ENCODE measurements at places on chromosomes 6 and 20.

DNA sequence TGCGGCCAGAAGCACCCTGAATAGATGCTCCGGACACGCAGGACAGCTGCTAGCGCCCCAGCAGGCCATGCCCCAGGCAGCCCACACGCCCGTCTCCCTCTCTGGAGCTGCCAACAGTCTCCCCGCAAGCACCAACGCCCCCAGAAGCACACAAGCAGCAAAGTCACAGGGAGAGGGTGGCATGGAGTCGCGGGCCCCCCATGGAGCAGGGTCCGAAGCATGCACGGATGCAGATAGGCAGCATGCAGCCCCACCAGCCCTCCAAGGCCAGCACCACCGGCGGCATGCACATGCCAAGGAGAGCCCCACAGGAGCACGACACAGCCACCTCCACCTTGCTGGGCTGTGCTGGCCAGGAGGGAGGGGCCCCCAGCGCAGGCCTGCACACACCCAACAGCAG lies 53.8 kb downstream of the KCNQ2 start:
- DNase-seq: no peak

- peak; percentile 17 for DNase-seq
Observed at GRCh38 chr20:5448449-5449118, 131.8 kb upstream of the PROKR2 start.

GRCh38 chr6:73702444-73702843 lies 6.4 kb downstream of the CD109 start:
- DNase-seq: no peak

DNA sequence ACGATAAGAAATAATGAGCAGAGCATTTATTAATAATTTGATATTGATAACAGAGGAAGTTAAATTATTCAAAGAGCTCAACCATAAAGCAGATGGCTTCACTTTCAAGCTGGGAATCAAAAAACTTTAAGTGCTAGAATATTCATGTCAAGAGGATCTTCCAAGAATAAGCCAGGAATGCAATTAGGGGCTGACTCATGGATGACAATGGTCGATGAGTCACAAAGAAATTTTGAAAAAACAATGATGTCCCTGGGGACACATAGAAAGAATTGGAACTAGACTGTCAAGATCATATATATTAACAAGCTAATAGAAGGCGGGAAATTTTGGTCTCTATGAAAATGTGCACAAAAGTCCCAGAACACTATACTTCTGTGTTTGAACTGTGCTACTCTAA lies 304.1 kb downstream of the LAMA2 start:
- no peak for DNase-seq

- DNase-seq: no peak
Observed at GRCh38 chr6:39143238-39143930, 28.4 kb upstream of the SAYSD1 start.

GRCh38 chr20:42051921-42052320 lies 433.7 kb upstream of the CHD6 start:
- no peak for DNase-seq

DNA sequence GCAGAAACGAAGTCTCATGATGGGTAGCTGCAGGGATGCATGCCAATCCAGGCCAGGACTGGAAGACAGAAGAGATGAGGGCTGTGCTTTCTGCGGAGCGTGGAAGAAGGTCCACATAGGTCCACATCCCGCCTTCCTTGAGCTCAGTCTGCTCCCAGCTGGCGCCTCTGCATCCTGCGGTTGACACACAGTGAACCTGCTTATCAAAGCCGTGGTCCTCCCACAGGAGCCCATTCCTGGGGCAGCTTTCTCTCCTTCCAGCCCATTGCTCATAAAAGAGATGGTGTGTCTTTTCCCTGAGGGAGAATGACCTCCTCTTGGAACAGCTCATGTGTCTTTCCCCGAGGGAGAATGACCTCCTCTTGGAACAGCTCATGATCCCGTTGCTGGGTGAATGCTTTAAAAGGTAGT lies 225.4 kb downstream of the CDH4 start:
- DNase-seq: no peak

DNA sequence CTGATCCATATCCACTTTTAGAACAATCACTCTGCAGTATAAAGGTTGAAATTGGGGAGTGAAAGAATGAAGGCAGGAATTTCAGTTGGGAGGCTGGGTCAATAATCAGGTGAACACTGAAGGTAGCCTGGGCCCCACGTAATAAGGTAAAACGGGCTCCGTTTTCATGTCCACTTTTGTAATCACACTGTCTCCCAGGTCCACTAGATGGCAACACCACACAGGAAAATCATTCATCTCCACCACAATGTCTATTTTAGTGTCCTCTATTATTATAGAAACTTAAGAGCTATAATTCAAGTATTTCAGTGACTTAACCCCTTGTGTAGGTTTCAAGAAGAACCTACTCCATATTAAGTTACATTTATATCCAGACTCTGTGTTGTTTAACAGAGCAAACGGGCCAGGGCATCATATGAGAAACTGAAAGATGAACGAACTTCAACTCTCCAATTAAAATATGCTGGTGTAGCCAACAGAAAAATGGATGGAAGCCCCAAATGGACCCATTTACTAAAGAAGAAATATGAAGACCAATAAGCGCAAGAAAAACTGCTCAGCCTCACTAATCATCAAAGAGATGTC lies 45.9 kb upstream of the MC3R start:
- no peak for DNase-seq

DNA sequence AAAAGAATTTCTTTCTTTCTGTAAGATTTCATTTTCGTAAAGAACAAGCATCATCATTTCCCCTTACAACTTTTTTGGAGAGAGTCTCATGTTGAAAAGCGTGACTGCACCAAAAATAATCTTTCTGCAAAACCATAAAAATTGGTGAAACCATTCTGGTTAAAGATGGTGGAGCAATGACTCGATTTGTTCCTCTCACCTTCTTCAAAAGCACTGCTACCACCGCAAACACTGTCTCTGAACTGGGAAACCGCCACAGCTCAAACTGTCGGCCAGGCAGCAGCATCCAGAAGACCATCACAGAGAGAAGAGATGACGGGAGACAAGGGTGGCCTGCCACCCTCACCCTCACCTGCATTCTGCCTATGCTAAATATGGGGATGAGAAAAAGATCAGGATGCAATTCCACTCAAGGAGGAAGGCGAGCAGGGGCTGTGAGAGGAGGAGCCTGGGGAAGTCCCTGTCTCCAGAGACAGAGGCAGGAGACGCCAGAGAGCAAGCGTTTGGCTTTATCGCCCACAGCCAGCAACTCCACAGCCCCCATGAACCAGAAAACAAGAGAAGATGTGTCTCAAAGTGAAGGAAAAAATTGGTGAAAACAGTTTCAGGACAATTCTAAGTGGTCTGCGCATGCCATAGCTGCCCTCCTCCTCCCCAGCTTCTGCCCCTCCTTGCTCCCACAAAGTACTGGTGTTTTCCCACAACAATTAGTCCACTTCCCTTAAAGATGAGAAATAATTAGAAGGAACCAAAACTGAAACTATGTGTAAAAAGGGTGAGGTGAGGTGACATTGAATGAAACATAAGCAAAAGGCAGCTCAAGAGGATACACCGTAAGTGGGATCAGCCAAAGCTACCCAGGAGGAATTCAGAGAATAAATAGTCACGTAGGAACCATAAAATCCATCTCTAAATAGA lies 255.5 kb downstream of the KIF16B start:
- DNase-seq: no peak

GRCh38 chr6:134247231-134247833 lies 70.6 kb downstream of the SGK1 start:
- DNase-seq: peak; percentile 94

DNA sequence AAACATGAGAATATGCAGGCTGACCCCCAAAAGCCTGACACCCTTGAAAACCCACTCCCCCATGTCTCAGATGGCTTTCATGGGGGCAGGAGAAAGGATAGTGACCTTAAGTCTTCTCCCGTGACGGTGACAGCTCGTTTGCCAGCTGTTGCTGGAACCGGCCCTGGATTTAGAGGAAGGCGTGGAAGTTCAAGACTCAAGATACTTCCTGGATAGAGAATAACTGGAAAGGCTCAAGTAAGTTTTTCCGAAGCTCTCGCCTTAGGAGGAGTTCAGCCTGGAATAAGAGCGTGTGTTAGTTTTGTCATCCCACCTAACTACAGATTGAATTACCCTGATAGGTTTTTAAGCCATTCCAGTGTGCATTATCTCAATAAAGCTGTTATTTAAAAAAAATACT lies 11.6 kb upstream of the MTG2 start:
- no peak for DNase-seq
